ENCODE measurements at places on chromosomes 6 and 20.

GRCh38 chr6:14729129-14729871 lies 516.6 kb upstream of the JARID2 start:
- no peak for DNase-seq

GRCh38 chr6:161813156-161813555 lies 539.3 kb upstream of the AGPAT4 start:
- DNase-seq = no peak

GRCh38 chr6:12296255-12296573 lies 6.1 kb downstream of the EDN1 start:
- no peak for DNase-seq

DNA sequence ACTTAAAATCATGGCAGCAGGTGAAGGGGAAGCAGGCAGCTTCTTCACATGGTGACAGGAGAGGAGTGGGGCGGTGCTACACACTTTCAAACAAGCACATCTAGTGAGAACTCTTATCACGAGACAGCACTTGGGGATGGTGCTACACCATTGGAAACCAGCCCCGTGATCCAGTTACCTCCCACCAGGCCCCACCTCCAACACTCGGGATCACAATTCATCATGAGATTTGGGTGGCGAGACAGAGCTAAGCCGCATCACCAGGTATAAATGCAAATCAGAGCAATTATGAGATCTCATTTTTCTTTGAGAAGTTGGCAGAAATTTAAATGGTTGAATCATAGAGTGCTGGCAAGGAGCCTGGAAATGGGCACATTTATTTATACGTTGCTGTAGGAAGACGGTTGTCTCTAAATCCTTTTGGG lies 31.4 kb downstream of the IGF2R start:
- peak; percentile 70 for DNase-seq

- DNase-seq = no peak
These were observed 11.5 kb upstream of the BLOC1S5 start for GRCh38 chr6:8075704-8076103.

DNA sequence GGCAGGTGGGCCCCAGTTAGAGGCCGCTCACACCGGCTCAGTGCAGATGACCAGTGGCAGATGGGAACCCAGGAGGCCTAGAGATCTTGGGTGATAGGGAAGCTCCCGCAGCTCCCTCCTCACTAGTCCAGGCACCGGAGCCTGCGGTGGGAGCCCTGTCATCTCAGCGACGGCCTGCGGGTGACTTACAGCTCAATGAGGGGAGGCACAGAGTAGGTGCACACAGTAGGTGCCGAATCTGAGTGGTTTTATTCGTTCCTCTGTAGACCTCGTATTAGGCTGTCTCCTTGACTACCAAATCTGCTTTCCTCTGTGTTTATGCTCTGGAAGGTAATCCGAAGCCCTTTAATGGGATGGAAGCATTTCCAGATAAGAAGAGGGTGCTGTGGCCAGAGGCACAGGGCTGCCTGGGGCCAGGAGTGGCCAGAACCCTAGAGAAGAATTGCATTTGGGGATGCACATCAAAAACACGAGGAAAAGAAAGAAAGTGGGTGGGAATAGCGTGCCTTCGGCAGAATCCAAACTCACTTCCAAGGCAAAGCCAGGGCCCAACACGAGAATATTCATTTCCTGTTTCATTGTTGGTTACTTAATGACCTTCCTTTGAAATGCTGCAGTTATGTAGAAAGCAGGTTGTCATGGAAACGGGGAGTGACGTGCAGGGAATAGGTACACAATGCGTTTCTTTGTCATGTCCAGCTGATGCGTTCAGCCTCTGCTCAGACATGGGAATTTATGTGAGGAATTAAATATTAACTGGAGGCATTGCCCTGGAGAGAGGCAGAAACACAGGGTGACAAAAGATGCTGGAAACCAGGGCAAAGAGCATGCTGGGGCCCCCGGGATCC lies 24.7 kb downstream of the MYT1 start:
- DNase-seq = no peak

GRCh38 chr20:50286609-50287008 lies 96.0 kb downstream of the CEBPB start:
- DNase-seq = no peak

- no peak for DNase-seq
These were observed 97.9 kb downstream of the RCAN2 start for GRCh38 chr6:46393161-46393939.

- peak; percentile 38 for DNase-seq
These were observed 71.6 kb downstream of the GPX5 start for GRCh38 chr6:28597217-28597835.

- DNase-seq = no peak
These were observed 286.7 kb downstream of the TFAP2B start for GRCh38 chr6:51105357-51105756.

- DNase-seq = no peak
These were observed 133.3 kb upstream of the SPTLC3 start for GRCh38 chr20:12875510-12875909.

GRCh38 chr6:28981431-28981832 lies 23.7 kb downstream of the ZNF311 start:
- DNase-seq = peak; percentile 74

DNA sequence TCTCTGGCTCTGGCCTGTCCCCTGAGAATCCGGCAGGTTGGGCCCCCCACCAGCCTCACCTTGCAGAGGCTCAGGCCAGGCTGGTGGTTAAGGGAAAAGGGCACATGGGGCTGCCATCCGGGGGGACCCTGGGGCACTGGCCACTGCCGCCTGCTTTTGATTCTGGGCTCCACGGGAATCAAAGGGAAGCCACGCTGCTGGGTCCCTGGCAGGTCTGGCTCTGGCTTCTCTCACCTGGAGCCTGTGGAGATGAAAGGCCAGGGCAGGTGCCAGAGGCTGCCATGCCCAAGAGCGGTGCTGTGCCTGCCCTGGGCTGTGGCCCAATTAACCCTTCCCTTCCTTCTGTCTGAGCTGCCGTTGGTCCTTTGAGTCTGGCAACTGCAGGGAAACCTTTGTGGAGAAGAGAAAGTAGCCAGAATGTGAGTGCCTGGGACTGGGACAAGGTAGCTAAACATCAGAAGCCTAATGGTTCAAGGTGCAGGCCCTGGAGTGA lies 9.4 kb upstream of the CDH22 start:
- DNase-seq = no peak

DNA sequence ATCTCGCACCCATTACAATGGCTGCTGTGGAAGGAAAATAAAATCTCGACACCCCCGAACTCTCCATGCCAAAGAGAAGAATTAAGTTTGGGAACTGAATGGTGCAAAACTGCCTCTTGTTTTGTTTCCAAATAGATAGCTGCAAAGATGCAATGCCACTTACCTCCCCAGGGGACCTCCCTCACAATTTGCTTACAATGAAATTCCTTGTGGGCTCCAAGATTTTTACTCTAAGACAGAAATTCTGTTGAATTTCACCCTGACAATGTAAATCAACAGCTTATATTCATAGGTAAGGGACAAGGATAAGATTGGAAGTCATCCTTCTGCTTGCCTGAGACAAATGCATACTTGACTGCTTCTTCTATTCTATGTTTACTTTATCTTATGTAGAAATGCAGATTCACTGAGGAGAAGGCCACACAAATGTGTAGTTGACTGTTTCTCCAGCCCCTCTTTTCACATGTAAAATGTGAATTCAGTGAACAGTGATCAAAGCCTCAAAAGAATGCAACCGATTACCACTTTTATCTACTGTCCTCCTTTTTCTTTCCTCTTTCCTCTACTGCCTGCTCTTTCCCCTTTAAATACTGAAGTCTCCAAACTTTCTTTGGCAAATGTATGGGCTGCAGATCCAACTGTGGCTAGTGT lies 36.6 kb downstream of the ADGRF4 start:
- DNase-seq = no peak

DNA sequence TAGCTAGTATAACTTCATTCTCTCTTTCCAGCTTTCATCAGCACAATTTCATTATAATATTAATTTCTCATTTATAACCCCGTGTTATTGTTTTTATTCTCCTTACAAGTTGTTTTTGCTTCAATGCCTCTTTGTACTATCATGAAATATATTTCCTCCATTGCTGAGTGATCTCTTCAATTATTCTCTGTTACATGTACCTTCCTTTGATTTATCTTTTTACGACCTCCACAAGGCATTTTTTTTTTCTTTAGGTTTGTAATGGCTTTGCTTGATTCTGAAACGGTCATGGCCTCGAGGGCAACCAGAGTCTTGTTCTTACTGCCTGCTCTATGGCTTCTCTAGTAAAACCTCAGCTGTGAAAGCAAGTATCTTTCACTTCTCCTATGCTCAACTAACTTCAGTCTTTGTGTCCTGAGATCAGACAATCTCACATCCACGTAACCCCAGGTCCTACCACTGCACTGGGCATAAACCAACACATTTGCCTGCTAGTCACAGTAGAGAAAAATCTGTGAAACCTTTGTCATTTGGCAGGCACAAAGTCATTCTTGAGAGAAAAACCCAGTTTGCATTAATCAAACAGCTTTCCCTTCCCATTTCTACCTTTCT lies 119.9 kb downstream of the UST start:
- no peak for DNase-seq

GRCh38 chr6:25038300-25038699 lies 102.5 kb upstream of the RIPOR2 start:
- no peak for DNase-seq

DNA sequence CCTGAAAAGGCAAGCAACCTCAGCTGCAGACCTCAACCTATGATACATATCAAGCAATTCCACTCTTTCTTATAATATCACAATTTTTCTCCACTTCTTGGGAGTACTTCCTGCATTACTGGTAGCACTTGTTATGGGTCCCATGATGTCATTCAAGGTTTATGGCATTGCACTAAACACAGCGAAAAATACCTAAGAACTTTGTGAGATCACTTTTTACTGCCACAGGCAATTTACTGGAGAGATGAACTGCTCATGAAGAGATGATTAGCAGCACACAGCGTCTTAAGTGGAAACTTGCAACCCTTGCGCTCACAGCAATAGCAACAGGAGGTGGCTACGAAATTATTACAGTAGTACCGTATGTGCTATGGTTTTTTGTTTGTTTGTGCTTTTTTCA lies 19.3 kb upstream of the RIMS4 start:
- DNase-seq = no peak

DNA sequence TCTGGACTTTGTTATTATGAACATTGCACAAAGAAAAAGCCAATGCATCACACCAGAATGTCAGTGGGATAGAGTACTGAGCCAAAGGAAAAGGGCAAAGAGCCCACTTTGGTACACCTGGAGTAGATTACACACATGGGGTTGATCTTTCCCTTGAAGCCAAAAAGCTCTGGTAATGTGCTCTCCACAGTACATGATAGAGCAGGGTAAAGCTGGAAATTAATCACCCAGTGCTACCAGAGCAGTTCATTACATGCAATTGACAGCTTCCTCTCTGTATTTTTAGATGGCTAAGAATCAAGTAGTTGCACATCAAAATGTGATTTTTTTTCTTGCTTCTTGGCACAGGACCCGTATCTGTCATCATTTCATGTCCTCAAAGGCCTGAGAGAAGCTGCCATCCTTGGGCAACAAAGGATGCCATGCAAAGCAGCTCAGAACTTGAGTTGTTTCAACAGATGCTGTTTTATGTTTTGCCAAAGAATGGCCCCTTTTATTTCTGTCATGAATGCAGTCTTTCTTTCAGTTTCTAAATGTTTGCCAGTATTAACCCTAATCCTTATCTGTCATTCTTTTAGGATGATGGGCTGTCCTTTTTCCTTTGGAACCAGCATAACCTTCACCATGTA lies 88.1 kb downstream of the HDGFL1 start:
- peak; percentile 46 for DNase-seq

Measured in head of caudate nucleus (tissue), 42 donors.